ENCODE measurements at places on chromosomes 16 and 17.

GRCh38 chr16:70526403-70526802, 2.8 kb downstream of the SF3B3 start:
- no peak for DNase-seq

DNA sequence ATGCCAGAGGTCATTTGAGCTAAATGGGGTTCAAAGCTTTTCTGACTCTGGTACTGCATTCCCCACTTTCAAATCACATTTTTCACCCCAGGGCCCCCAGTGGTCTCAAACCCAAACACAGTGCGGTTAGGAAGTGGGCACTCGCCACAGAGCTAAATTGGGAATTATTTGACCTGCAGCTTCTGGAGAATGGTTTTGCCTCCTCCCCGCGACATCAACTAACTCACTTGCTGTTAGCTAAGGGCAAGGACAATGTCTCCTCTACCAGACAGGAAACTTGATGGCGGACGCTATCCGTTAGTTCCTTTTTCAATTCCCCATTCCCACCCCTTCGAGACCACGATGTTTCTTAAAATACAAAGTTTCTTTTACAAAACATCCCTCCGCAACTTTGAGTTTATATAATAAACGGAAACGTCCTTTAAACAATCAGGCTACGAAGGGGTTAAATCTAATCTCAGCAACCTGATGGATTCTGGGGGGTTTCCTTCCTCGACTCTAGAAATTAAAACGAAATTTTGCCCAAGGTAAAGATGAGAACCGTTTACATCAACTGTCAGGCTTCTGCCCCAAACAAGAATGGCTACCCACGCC, 500 bp upstream of the KAT7 start:
- no peak for DNase-seq

- no peak for DNase-seq
Observed at GRCh38 chr16:10226987-10227306, 44.7 kb upstream of the GRIN2A start.

DNA sequence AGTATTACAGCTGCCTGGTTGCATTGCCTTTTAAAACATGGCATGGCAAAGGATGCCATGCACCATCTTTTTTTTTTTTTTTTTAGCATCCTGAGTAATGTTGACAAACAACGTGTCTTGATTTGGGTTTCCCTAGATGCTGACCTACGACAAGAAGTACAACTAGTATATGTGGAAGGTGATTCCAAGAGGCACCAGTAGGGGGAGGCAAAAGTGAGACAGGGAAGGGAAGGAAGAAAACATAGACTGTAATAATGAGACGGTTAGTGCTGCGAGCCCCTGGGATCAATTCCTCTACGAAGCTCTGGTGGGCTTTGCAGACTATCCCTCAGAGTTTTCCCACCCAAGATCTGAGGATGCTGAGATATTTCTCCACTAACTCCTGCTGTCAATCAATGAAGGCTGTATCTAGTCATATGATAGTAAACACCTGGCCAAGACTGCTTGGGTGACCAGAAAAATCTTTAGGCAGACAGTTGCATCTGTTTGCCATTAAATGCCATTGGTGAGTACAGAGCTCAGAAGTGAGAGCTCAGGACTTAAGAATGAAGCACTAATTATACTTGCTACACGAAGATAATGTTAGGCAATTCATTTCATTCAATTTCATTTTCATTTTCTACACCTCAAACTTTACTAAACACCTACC, 458.6 kb upstream of the GOT2 start:
- no peak for DNase-seq

DNA sequence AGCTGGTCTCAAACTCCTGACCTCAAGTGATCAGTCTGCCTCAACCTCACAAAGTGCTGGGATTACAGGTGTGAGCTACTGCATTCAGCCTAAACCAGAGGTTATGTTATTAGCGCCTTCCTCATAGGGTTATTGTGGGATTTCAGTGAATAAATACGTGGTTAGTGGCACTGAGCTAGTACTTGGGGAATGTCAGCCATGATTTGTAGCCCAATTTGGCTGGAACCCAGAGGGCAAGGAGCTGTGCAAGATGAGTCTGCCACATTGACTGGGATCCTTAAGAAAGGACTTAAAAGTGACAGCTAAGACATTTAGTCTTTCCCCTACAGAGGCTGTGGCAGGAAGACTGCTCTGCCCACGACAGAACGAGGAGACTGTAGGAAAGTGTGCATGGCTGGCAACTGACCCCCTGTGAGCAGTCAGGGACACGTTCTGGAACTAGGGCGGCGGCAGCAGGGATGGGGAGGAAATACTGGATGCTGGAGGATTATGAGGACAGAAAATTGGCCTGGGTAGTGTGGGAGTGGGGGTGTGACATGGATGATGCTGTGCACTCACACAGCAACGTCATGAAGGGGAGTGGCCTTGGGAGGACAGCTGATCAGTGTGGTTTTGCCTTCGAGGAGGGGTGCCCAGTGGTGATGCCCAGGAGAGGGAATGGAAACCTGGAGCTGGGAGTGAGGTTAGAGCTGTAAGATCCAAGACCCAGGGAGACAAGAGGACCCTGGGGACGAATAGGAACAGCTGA, 14.6 kb downstream of the ATP5PD start:
- no peak for DNase-seq

- no peak for DNase-seq
Observed at GRCh38 chr17:34487626-34488025, 91.8 kb upstream of the TMEM132E start.

DNA sequence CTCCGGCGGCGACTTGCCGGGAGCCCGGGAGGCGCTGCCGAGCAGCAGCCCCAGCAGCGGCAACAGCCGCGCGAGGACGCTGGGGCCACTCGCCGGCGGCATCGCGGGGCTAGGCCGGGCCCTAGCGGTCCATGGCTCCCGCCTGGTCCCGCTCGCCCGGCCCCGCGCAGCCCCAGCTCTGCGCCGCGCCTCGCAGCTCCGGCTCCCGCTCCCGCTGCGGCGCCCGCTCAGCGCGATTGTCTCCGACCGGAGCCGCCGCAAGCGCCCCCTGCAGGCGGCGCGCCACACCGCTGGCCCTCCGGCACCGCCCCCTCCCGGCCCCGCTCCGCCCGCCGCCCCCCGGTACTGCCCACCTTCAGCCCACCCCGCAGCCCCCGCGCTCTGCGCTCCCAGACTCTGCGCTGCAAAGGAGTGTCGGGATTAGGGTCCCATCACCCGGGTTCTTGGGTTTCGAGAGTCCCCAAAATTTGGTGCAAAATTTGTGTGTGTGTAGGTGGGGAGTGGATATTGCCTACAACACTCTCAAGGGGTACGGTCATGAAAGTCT, at the start of gene FAM171A2:
Gene FAM171A2, minus strand, starts transcription at position 241 of the 547 bp plus-strand sequence. Its CDS starts 139 bp downstream, at position 102.
- DNase-seq: no peak

DNA sequence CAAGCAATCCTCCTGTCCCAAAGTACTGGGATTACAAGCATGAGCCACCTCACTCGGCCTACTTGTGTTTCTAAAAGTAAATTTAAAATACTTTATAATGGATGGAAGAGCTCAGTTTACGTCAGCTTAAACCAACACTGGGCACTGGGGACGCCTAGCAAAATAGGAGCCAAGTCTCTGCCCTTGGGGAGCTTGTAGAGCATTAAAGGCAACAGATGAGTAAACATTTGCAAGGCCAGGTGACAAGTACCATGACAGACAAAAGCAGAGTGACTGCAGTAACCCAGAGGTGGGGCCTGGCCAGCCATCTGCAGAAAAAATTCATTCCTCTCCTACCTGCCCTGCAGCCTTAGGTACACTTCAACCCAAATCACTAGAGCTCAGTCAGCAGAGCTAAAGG, 12.1 kb upstream of the NLK start:
- DNase-seq: no peak

DNA sequence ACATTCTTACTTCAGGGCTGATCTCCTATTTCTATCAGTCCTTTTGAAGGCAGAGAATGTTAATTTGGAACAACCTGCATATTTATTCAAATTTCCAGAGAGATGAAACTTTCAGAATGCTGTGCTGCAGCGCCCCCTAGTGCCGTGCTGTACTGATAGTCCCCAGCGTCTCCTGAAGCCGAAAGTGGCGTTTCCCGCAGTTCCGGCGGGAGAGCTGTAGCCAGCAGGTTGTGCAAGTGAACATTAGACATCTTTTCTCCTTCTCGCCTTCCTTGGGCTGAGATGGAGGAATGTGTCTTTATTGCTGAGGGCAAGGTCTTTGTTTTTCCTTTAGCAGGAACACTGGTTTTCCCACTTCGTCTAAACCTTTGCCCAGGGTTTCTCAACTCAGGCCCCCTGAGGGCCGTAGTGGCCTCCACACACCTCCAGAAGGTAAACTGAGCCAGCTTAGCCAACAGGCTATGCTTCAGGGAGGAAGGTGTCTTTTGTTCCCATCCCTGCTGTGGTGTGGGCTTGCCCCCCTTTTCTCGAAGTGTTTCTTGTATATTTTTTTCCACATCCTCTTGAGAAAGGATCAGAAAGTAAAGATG, 26.4 kb downstream of the USP10 start:
- peak; percentile 43 for DNase-seq

DNA sequence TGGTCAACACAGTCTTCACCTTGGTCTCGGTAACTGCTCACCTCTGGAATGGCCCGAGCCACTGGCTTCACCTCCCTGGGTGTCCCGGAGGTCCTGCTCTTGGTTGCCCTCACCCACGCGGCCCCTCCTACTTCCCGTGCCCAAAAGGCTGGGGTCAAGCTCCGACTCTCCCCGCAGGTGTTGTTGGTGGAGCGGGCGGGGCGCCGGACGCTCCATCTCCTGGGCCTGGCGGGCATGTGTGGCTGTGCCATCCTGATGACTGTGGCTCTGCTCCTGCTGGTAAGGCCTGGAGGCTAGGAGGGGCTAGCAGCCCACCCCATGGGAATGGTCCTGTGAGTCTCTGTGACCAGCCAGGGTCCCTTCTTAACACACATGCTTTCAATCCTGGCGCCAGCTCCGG, 3.4 kb downstream of the SLC2A4 start:
- no peak for DNase-seq

All from kidney epithelial cell (primary cell).